ENCODE measurements at places on chromosomes 4 and X. TPM values are rescaled to one million over a fixed set of nuclear protein-coding genes. Genes with fewer than 3 reads are reported as not detected.

The HSD17B10 gene
- 86.0 TPM for polyA plus RNA-seq

The ZNF718 gene
- polyA plus RNA-seq = 0.75 TPM

- H3K27ac ChIP-seq = no peak overlapping the region
- no peaks in the 10 kb centered on the region for H3K36me3 ChIP-seq
- H3K4me1 ChIP-seq = no peaks in the 10 kb centered on the region
- DNase-seq = no peak
- no peak overlapping the region for H3K4me3 ChIP-seq
- H3K27me3 ChIP-seq = no peaks in the 10 kb centered on the region
Measured at GRCh38 chr4:128596853-128597252, 212.6 kb upstream of the JADE1 start.

- H3K27me3 ChIP-seq = no peaks in the 10 kb centered on the region
- H3K27ac ChIP-seq = no peak overlapping the region
Measured at GRCh38 chrX:99795495-99795894, 614.6 kb downstream of the PCDH19 start.

GRCh38 chrX:76183289-76184049, 10.6 kb downstream of the PBDC1 start:
- no peaks in the 10 kb centered on the region for H3K4me1 ChIP-seq
- no peaks in the 10 kb centered on the region for H3K36me3 ChIP-seq
- H3K4me3 ChIP-seq = no peak overlapping the region
- DNase-seq = no peak

- H3K4me3 ChIP-seq = no peak overlapping the region
- no peak overlapping the region for H3K27ac ChIP-seq
- H3K27me3 ChIP-seq = peaks cover 1% of the 10 kb centered on the region
- no peaks in the 10 kb centered on the region for H3K36me3 ChIP-seq
- no peak for DNase-seq
Measured at GRCh38 chr4:37445023-37445422, 200.5 kb downstream of the NWD2 start.

DNA sequence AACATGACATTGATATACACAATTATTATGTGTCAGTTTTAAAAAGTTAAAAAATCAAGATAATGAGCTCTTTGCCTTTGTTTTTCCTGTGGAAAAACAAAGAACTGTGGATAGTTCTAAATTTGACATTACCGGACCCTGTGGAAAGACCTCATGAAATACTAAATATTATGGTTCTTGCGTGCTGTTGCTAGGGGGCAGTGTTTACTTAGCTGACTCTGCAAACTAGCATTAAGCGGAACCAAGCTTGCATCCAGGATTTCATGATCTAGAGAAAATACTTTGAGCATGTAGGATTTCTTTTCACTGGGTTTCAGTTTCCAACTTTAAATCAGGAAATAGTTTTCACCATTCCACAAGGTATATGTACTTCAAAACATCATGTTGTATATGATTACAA, 33.6 kb downstream of the CLCN4 start:
- H3K27me3 ChIP-seq = no peaks in the 10 kb centered on the region
- H3K4me1 ChIP-seq = no peaks in the 10 kb centered on the region
- DNase-seq = no peak
- no peak overlapping the region for H3K27ac ChIP-seq

Data from aorta (tissue), 5 donors.